ENCODE measurements at places on chromosomes 1 and 21. TPM values are rescaled to one million over a fixed set of nuclear protein-coding genes. Genes with fewer than 3 reads are reported as not detected.
A peak's percentile ranks its signal among the peaks of the same experiment; 100 is the strongest.

FAM167B gene
- 0.29 TPM for total RNA-seq

MYBPHL gene
- not detected for total RNA-seq

VSIG8 gene
- 0.13 TPM for total RNA-seq

AUNIP gene
- total RNA-seq = 11.4 TPM

SLAMF8 gene
- not detected for total RNA-seq

KMO gene
- not detected for total RNA-seq

MYOM3 gene
- 20.7 TPM for total RNA-seq

ZBED6 gene
- 8.3 TPM for total RNA-seq

OR2L13 gene
- not detected for total RNA-seq

GJB4 gene
- total RNA-seq = 1.9 TPM

CRP gene
- not detected for total RNA-seq

TTC3 gene
- 67.8 TPM for total RNA-seq

ZNF683 gene
- total RNA-seq = not detected

DNA sequence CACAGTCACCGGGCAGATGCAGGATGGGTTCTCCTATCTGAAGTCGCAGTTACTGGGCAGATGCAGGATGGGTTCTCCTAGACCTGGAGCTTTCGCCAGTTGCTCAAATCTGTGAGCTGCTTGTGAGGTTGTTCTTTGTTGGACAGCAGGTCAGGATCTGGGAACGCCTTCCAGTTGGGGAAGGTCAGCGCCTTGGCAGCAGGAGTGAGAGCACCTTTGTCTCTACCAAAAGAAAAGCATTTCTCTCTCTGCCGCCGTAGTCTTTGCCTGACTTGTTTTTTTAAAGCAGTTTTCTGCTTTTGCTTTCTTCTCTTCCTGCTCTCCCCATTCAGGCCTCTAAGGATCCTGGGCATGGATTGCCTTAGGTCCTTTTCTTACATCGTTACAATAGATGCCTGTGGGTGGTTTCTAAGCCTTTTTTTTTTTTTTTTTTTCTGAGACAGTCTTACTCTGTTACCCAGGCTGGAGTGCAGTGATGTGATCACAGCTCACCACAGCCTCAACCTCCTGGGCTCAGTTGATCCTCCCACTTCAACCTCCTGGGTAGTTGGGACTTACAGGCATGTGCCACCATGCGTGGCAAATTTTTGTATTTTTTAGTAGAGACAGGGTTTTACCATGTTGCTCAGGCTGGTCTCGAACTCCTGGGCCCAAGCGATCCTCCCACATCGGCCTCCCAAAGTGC lies 15.7 kb downstream of the PEX14 start:
- no peak for DNase-seq

DNA sequence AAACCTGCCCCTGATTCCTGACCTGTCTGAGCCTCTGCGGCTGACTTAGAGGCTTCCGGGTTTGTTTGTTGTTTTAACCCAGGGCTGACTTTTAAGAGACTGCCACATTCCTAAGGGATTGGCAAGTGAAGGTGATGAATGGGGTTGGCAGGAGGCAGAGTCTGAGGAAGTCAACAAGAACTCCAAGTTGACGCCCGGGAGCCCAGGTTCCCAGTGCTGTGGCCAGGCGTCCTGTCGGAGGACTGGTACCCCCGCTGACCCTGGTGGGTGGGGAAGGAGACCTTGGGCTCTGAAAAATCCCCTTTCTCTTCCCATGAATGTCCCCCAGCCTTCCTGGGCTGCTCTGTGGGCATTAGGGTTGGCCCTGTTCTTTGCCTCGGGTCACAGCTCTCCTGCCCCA lies 19.7 kb upstream of the EPS8L3 start:
- peak; percentile 80 for DNase-seq

GRCh38 chr1:204863024-204863423 lies 7.6 kb upstream of the NFASC start:
- no peak for DNase-seq

- DNase-seq = no peak
These were observed 2.3 kb upstream of the MSH4 start for GRCh38 chr1:75794382-75794781.

GRCh38 chr1:43722810-43723209 lies 15.5 kb downstream of the ST3GAL3 start:
- DNase-seq = no peak

GRCh38 chr1:111825217-111825616 lies 69.5 kb downstream of the DDX20 start:
- DNase-seq = no peak

- no peak for DNase-seq
These were observed 3.2 kb upstream of the LAPTM5 start for GRCh38 chr1:30760596-30761324.

DNA sequence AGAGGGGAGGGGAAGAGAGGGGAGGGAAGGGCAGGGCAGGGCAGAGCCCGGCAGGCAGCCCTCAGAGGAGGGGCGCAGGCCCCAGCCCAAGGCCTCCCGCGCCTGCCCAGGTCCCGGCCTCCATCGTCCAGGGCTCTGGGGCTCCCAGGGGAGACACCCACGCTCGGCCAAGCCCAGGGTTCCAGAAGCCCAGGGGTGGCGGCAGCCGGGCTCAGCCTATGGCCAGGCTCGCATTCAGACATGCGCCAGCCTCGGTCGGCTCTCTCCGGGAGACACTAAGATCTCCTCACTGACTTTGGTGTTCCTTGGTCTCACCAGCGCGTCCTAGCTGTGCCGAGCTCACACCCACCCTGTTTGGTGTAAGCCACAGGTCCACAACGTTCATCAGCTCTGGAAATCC lies 7.1 kb upstream of the ANKRD65 start:
- no peak for DNase-seq

- DNase-seq = no peak
These were observed 348.8 kb downstream of the PTBP2 start for GRCh38 chr1:97070376-97070775.

- no peak for DNase-seq
These were observed 17.1 kb downstream of the SOAT1 start for GRCh38 chr1:179310721-179311120.

DNA sequence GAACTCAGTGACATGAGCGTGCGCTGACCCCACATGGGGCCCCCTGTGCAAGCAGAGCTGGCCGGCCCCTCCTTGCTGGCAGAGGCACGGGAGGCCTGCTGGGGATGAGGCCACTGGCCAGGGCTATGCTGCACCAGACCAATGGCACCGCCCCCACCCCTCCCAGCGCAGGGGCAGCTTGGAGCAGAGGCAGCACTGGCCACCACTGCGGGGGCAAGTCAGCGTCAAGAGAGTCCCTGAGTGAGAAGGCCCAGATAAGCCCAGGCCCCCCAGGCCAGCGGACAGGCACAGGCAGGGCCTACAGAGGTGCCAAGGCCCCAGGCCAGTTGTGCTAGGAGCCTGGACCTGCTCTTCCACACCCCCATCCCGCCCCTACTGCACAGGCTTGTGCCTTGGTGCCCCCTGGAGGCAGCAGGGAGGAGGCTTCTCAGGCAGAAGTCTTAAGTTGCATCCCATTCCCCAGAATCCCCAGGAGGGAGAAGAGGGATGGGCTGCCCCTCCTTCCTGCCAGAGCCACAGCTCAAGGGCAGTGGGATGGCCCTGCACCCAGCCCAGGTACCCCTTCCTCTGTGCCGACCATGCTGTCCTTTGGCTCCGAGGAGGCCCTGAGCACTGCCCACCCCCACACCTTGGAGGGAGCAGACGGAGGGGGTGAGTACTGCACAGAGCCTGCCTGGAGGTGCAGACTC lies 35.8 kb downstream of the EPHX1 start:
- peak; percentile 74 for DNase-seq

- DNase-seq = no peak
These were observed 46.6 kb downstream of the TENT5C start for GRCh38 chr1:117652421-117652820.

GRCh38 chr21:39451332-39452206 lies at the start of gene SH3BGR:
TSS of gene SH3BGR (plus strand) at chr21:39451970. CDS start at chr21:39452097, 127 bp downstream.
- no peak for DNase-seq

DNA sequence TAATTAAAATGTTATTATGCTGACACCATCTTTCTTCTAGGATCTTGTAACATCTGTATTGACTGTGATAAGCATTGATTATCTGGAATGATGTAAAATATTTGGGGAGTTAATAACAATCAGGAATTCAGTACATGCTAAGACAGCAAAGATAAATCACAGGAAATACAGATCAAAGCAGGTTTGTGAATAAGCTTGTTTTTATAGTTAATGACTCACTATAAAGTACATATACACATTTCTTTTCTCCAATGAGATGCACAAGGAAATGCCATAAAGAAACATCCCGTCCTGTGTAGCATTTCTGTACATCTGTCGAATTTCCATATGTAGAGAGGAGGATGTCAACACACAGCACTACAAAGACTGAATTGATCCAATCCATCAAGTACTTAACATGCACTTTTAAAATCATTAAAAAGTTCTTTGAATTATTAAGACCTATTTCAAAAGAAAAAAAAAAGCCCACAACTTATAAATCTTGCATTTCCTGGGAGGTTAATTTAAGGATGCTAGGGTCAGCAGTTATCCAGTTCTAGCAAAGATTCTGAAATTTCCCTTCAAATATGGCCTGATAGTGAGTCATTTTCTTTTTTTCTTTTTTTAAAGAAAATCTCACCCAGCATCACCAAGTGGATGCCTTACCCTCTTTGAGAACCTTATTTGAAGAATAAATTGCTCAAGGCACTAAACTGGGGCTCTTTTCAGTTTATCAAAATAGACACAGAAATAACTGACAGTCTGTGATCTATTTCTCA lies 243.2 kb upstream of the NR5A2 start:
- peak; percentile 69 for DNase-seq

DNA sequence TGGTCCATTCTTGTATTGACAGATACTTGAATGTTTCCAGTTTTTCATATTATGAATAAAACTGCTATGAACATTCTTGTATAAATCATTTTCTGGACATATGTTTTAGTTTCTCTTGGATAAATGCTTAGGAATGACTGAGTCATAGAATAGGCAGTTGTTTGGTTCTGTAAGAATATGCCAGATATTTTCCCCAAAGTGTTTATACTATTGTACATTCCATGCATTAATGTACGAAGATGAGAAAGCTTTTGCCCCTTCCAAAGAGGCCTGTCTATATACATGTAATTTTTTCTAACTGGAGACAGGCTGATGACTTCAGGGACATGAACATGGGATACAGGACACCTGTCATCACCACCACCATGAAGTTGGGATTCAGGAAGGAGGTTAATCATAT lies 11.3 kb downstream of the NBPF3 start:
- no peak for DNase-seq

DNA sequence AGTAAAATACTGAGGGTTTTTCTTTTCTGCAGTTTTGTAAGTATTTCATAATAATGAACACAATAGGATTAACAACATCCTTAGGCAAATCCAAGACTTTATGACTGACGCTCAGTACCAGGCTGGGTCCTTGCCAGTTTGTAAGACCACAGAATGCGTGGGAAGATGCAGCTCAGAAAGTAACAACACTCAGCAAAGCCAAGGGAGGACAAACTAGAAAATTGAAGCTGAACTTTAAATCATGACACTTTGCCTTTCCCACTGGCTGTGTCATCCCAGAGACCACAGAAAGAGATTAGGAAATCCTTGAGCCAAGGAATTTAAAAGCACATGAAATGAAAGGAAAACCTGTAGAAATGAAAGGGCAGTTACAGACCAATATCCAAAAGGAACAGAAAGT lies 426.3 kb upstream of the CHRM3 start:
- no peak for DNase-seq

All from HT-29 (cell line).